ENCODE measurements at places on chromosomes 3 and 15. TPM values are rescaled to one million over a fixed set of nuclear protein-coding genes. Genes with fewer than 3 reads are reported as not detected.

The IFRD2 gene
- total RNA-seq: 62.5 TPM

The RYR3 gene
- not detected for total RNA-seq

The PRR20G gene
- total RNA-seq: not detected

The GPR27 gene
- 0.13 TPM for total RNA-seq

The TOMM70 gene
- total RNA-seq: 45.8 TPM

The RFT1 gene
- 9.9 TPM for total RNA-seq

The P2RY14 gene
- not detected for total RNA-seq

The DUOX1 gene
- not detected for total RNA-seq

The MRAS gene
- 42.7 TPM for total RNA-seq

The LRRC31 gene
- total RNA-seq: not detected

The CCDC54 gene
- not detected for total RNA-seq

The CTXN2 gene
- not detected for total RNA-seq

The FSIP1 gene
- total RNA-seq: 1.5 TPM

The CHAC1 gene
- total RNA-seq: 2.8 TPM

The GP5 gene
- 0.26 TPM for total RNA-seq

The AAGAB gene
- 50.4 TPM for total RNA-seq

The PRSS50 gene
- total RNA-seq: not detected

The RBMS3 gene
- 93.7 TPM for total RNA-seq

The ZIC4 gene
- 0.06 TPM for total RNA-seq

The PXYLP1 gene
- 5.4 TPM for total RNA-seq

The SLC9A9 gene
- total RNA-seq: 9.5 TPM

The CFAP91 gene
- 0.68 TPM for total RNA-seq

The SCG3 gene
- not detected for total RNA-seq

The TMEM207 gene
- total RNA-seq: not detected

The CSTA gene
- total RNA-seq: 0.66 TPM

The OXNAD1 gene
- total RNA-seq: 7.8 TPM

The PARP3 gene
- 58.0 TPM for total RNA-seq

The C3orf80 gene
- 0.25 TPM for total RNA-seq

The EEF1AKMT4 gene
- 2.2 TPM for total RNA-seq

The PTH1R gene
- 0.13 TPM for total RNA-seq

The KNL1 gene
- 10.8 TPM for total RNA-seq

The GPR176 gene
- total RNA-seq: 206 TPM

The MASP1 gene
- 1.2 TPM for total RNA-seq

The FBXW12 gene
- not detected for total RNA-seq

The GAP43 gene
- 9.9 TPM for total RNA-seq

The NEK10 gene
- total RNA-seq: 26.4 TPM

The MINDY4B gene
- total RNA-seq: not detected

The HYAL1 gene
- 1.2 TPM for total RNA-seq

The IMPG2 gene
- total RNA-seq: 0.44 TPM

The ACVR2B gene
- 2.4 TPM for total RNA-seq

The GOLGA6L7 gene
- total RNA-seq: not detected

The RETNLB gene
- total RNA-seq: not detected

The RLBP1 gene
- not detected for total RNA-seq

The HRH1 gene
- 13.9 TPM for total RNA-seq

The GOLGA6L4 gene
- total RNA-seq: 1.4 TPM

The POC1A gene
- total RNA-seq: 7.8 TPM

The PSTPIP1 gene
- total RNA-seq: 1.1 TPM

The CHDH gene
- total RNA-seq: under 0.01 TPM

The SPINK8 gene
- total RNA-seq: not detected

The VPS33B gene
- 8.6 TPM for total RNA-seq

The HDC gene
- not detected for total RNA-seq
